ENCODE measurements at places on chromosomes 6 and 20.

GRCh38 chr20:53575481-53576194 lies 18.0 kb downstream of the ZNF217 start:
- peaks cover 63% of the 10 kb centered on the region for H3K4me1 ChIP-seq
- no peak for DNase-seq
- H3K4me3 ChIP-seq: no peak overlapping the region
- H3K36me3 ChIP-seq: peaks cover 85% of the 10 kb centered on the region

GRCh38 chr20:45433316-45433715 lies 17.4 kb downstream of the PIGT start:
- no peaks in the 10 kb centered on the region for H3K36me3 ChIP-seq
- H3K27me3 ChIP-seq: no peaks in the 10 kb centered on the region
- no peak overlapping the region for H3K4me3 ChIP-seq

DNA sequence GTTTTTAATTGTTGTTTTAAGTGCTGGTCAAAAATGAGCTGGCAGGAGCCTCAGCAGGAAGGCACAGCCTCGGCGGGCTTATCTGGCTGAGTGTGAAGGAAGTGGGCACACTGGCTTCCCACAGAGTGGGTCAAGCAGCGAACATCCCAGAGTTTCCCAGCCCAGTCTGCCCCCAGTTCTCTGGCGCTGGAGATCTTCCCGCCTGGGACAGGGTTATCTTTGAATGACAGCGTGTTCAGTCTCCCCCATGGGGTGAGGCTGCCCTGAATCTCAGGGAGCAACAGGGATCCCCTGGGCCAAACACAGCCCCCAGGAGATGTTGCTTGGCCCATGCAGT lies 122.2 kb upstream of the PTPN1 start:
- no peaks in the 10 kb centered on the region for H3K36me3 ChIP-seq
- peak overlapping the region; percentile 27 for H3K27ac ChIP-seq
- H3K4me1 ChIP-seq: peaks cover 49% of the 10 kb centered on the region
- H3K27me3 ChIP-seq: no peaks in the 10 kb centered on the region

DNA sequence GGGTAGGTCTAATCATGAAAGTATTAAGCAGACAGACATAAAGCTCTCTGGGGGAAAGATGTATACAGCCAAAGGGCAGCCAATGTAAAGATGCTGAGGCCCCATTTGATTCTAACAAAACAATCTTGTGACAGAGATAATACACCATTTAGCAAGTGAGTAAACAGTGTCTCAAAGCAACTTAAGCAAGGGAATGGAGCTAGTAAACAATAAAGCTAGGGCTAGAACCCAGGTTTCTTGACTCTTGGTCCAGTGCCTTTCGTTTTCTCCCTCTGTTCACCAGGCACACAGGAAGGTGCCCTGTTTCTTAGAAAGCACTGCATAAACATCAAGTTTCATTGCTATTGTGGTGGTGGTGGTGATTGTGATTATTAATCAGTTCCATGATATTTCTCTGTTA lies 5.1 kb downstream of the ELOVL2 start:
- H3K36me3 ChIP-seq: no peaks in the 10 kb centered on the region
- H3K27ac ChIP-seq: no peak overlapping the region
- no peak overlapping the region for H3K4me3 ChIP-seq
- DNase-seq: no peak

DNA sequence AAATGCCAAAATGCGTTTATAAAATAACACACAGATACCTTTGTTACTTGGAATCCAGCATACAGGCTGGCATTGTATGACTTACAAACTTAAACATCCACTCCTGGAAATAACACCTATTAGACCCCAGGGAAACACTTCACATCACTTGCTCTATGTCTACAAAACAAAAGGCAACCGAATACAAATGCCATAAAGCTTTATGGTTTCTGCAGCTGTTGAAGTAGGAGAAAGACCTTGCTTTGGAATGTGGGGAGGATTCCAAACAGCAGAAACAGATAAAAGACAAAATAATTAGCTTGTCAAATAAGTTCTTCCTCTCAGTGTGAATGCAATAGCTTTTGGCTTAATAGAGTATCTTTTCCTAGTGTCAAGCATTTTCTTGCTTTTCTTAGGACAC lies 9.8 kb upstream of the AMD1 start:
- no peak overlapping the region for H3K4me3 ChIP-seq
- no peaks in the 10 kb centered on the region for H3K4me1 ChIP-seq
- DNase-seq: no peak
- no peaks in the 10 kb centered on the region for H3K36me3 ChIP-seq
- no peaks in the 10 kb centered on the region for H3K27me3 ChIP-seq

DNA sequence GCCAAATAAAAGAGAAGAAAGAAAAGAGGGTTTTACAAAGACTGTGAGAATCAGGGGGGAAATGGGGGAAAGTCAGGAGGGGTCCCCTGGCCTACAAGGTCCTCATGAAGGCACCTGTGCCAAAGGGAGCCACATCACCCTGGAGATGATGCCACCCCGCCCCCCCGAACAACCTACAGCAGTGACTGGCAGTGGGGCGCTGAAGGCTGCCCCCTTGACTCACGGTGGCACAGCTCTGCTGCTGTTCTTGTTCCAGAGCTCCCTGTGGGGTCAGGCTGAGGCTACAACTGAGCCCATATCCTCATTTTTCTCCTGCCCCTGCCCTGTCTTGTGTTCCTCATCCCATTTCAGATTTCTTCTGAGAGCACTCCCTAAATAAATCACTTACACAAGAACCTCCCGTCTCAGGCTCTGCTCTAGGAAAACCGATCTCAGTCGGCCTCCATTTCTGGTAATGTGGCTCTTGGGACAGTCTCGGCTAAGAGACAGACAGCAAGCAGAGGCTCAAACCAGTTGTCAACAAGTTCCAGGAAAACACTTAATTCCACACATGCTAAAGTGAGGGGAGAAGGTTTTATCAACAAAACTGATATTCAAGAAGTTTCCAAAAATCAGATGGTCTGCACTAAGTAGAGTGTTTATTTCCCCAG lies 105.7 kb downstream of the SNAP25 start:
- H3K27ac ChIP-seq: no peak overlapping the region
- H3K4me3 ChIP-seq: no peak overlapping the region
- no peaks in the 10 kb centered on the region for H3K27me3 ChIP-seq
- H3K4me1 ChIP-seq: no peaks in the 10 kb centered on the region
- peak; percentile 28 for DNase-seq

DNA sequence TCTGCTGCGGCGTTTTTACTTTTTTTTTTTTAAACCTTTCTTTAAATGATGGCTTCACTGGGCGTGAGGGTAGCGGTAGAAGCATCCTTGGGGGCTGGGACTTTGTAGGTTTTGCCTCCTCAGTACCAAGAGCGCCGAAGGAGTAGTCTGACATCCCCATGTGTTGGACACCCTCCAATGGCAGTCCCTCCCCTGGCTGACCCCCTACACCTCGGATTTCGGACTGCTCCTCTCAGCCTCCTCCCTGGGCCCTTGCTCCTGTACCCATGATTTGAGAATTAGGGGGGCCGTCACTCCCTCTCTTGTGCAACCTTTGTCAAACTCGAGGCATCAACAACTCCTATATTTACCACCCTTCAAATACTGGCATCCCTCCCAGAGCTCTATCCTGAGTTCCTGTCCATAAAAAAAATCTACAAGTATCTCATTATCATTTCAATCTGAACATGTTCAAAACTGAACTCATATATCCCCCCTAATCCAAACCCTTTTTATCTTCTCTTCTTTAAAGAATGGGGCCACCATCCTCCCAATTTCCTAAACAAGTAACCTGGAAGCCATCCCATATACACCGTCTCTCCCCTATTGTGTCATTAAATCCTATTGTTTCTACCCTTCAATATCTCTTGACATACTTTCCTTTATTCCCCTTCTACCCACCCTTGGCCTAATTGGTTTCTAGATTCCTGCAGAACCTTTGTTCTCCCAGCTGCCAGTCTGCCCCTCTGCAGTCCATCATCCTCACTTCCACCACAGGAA lies 1.2 kb upstream of the ARFGEF3 start:
- peak overlapping the region; percentile 90 for H3K27ac ChIP-seq
- peaks cover 41% of the 10 kb centered on the region for H3K27me3 ChIP-seq
- H3K36me3 ChIP-seq: no peaks in the 10 kb centered on the region
- H3K4me1 ChIP-seq: peaks cover 29% of the 10 kb centered on the region
- DNase-seq: no peak
- H3K4me3 ChIP-seq: peak overlapping the region; percentile 60

DNA sequence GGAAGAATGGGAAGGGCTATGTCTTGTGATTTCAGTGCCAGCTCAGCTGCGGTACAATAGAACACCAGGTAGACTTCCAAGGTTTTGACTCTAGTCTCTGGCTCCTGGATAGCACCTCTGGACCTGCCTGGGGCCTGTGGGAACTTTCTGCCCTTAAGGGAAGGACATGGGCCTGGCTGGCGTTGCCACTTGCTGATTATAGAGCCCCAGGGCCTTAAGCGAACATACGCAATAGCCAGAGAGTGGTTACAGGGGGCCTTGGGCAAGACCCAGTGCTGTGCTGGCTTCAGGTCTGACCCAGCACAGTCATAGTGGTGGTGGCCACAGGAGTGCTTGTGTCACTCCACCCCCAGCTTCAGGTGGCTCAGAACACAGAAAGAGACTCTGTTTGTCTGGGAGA lies 131.1 kb upstream of the COL21A1 start:
- H3K27ac ChIP-seq: no peak overlapping the region
- peaks cover 11% of the 10 kb centered on the region for H3K4me1 ChIP-seq
- DNase-seq: no peak
- H3K4me3 ChIP-seq: no peak overlapping the region

GRCh38 chr6:54102238-54102637 lies 9.0 kb upstream of the MLIP start:
- H3K27me3 ChIP-seq: no peaks in the 10 kb centered on the region
- no peaks in the 10 kb centered on the region for H3K4me1 ChIP-seq
- no peak overlapping the region for H3K27ac ChIP-seq
- no peak for DNase-seq
- no peak overlapping the region for H3K4me3 ChIP-seq

GRCh38 chr6:13177664-13178063 lies 150.7 kb downstream of the TBC1D7 start:
- H3K27me3 ChIP-seq: no peaks in the 10 kb centered on the region
- H3K4me1 ChIP-seq: no peaks in the 10 kb centered on the region

Data from stomach (tissue), 19 donors.